NCI-H2081 (cell line): ENCODE measurements at places on chromosomes 16 and 17.
A peak's percentile ranks its signal among the peaks of the same experiment; 100 is the strongest.

- DNase-seq: no peak
Measured at GRCh38 chr16:28823291-28823872, 583 bp downstream of the ATXN2L start.

DNA sequence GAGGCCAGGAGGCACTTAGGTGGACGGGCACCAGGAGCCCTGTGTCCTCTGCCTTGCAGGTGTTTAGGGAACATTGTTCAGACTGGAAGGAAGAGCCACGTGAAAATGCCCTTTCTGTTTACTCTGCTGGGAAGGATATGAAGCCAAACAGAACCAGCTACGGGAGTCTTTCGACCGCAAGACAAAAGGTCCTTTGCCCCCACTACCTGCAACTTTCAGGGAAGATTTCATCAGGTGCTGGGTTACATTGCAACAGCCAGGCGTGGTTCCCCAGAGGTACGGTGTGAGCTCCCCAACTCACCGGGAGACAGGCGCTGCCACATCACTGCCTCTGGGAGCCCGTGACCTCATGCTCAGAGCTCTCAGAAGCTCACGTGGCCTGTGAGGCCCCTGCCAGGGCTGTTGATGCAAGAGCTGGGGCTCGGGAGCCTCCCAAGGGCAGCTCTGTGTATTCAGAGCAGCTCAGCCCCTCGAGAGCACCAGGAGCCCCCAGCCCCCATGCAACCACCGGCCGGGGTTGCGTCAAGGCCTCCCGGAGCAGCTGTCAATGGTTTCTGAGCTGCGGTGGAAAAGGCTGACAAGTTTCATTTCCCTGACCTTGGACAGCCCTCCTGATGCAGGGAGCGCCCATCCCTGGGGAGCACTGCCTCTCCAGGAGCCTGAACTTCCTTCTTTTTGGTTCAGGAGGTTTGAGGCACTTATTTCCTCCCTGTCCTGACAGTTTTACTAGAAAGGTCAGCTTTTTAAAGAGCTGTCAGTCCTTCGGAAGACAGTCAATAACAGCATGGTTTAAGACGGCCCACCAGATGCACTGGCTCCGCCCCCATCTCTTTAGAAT is 42.1 kb downstream of the TBC1D16 start:
- no peak for DNase-seq

DNA sequence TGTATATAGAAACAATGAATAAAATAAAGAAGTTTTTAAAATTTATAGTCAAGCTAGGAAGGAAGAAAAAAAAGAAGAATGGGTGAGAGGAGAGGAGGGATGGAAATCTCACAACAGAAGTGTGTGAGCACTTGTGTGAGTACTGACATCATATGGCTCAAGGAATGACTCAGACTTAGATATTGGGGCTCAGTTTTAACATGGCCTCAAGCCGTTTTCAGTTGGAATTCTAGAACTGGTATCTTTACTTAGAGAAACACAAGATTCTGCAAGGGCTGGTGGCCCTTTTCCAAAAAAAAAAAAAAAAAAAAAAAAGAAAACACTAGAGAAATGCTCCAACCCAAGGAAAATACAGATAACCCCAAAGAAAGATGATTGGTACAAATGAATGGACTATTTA is 55.1 kb downstream of the STXBP4 start:
- no peak for DNase-seq

DNA sequence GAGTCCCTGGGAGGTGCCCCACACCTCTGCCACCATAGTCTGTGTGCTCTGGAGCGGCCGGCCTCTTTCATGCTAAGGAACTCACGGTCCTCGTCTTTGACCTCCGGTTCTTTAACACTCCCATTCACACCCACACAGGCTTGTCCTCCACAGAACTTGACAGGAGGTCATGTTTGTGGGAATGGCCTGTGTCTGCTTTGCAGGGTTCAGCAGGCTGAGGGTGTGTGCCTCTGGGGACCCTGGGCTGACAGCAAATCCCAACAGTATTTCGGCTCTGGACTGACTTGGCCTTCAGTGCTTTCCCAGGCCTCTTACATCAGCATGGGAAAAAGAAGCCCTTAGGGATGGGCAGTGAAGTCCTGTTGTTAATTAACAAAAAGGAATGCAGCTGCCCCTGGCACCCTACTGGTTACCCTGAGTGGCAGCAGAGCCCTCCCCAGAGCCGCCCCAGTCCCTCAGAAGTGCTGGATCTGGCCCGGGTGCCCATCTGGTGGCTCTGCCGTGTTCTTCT is 35.4 kb upstream of the ADORA2B start:
- DNase-seq: no peak

- DNase-seq: peak; percentile 28
Measured at GRCh38 chr16:30996985-30997724, 12.1 kb downstream of the HSD3B7 start.

- no peak for DNase-seq
Measured at GRCh38 chr16:51061328-51061727, 89.7 kb downstream of the SALL1 start.

DNA sequence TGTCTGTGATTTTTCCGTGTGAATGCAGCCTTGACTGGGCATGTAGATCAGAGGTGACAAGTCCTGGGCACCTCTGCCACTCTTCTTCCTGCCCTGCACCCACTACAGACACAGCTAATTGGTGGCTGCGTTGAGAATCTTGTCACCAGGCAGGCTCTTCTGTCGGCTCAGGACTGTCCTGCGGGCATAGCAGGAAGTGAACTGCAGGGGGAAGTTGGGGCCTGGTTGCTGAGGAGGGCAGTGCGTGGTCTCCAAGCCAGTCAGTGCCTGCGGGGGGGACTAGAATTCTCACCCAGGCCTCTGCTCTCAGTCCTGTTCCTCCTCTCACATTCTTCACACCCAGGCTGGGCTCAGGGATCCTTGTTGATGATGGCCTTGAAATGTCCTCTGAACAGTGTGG is 50.5 kb downstream of the JPH3 start:
- no peak for DNase-seq

GRCh38 chr17:68293490-68294195 is 2.3 kb downstream of the ARSG start:
- DNase-seq: no peak

DNA sequence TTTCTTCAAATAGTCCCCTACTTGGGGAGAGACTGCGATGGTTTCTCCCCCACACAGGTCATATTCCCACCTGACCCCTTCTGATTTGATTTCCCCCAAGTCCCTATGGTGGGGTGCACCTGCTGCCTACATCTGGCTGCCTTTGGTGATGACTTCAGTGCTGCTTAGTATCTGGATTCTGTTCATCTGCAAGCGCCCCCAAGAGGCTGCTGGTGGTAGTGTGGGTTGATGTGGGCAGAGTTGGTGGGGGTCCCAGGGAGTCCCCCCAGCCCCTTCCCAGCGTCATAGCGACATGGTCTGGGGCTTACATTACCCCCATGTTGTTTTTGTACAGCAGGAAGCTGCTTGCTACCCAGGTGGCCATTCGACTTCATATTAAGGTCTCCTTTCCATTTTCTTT is 99.2 kb downstream of the NTN1 start:
- DNase-seq: no peak

GRCh38 chr17:81455387-81455786 is 57.2 kb downstream of the ACTG1 start:
- DNase-seq: no peak

GRCh38 chr17:68205808-68206720 is 41.8 kb upstream of the AMZ2 start:
- peak; percentile 48 for DNase-seq

DNA sequence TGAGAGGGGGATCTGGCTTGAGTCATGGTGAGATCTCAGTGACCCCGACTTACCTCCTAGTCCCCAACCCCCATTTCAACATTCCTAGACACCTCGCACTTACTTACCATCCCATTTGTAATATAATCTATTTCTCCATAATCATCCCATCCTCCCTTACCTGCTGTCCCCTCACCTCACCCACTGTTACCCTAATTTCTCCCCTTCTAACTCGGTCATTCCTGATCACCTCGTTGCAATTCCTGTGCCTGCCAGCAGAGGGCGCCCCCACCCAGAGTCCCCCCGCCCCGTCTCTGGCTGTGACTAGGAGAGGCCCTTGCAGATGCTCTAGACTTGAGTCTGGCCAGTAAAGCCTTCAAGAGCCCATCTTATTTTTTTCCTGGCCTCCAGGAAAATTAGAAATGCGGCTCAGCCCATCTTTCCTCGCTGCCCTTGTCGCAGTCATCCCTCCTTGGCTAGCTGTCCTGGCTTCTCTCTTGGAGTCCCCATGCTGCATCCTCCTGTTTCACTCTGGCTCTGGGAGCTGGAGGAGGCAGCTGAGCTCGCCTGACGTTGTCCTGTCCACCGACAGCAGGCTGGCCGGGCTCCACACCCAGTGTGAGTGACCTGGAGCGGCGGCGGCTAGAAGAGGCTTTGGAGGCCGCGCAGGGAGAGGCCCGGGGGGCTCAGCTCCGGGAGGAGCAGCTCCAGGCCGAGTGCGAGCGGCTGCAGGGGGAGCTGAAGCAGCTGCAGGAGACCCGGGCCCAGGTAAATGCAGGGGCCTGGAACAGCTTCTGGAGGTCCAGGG is 5.0 kb downstream of the TBKBP1 start:
- DNase-seq: peak; percentile 30

DNA sequence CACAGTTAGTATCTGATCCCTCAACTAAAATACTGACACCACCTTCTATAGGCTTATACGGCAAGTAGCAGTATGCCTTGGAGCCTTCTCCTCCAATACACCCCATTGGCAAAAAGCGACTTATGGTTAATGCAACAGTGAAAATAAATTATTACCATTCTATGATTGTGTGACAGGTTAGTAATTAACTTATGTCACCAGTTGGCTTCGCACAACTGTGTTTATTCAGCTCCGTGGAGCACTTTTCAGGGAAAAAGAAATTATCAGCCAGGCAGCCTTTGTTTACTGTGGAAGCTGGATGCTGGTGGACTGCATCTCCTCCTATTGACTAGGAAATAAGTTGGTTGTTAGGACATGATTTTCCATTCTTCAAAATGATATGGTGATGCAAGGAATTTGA is 833.8 kb upstream of the RBFOX1 start:
- DNase-seq: no peak

DNA sequence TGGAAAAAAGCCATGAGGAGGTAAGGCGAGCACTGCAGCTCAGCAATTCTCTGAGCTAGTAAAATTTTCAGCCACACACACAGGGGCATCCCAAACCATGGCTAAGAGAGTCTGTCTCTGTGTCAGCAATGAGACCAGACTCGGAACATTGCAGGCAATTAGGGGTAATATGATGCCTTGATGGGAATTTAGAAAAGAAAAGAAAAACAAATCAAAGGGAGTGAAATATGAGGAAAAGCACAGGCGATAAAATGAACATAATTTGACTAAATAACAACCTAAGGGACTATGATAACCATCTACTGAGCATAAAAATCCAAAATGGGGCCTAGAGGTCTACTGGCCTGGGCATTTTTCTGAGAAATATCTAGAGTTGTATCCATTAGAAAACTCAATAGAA is 546.0 kb upstream of the PSMD7 start:
- peak; percentile 5 for DNase-seq

DNA sequence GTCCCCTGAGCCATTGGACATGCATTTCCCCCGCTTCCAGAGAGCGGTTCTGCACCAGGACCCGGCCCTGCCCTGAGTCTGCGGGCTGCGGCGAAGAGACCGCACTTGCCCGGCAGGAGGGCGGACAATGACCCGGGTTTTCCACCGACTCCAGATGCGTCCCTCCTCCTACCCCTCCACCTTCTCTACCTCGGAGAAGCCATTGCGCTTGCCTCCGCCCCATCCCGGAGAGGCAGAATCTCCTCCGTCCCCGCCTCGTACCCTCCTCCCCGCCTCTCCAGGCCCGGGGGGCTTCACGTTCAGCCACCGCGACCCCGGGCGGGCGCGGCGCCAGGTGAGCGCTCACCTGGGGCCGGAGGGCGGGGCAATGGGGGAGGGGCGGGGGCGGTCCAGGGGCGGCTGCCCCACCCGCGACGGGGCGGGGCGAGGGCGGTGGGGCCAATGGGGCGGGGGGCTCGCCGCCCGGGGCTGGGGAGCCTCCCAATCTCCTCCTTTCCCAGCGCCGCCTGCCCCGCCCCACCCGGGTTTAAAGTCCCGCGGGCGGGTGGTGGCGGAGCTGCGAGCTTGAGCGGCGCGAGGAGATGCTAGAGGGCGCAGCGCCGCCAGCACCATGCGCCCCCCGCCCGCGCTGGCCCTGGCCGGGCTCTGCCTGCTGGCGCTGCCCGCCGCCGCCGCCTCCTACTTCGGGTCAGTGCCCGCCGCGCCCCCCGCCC is at the start of gene WNT9B:
WNT9B (plus strand) TSS at position 555 of the 713 bp plus-strand sequence; CDS start at position 611, 56 bp downstream.
- DNase-seq: peak; percentile 64

GRCh38 chr17:13957636-13958035 is 111.7 kb upstream of the COX10 start:
- no peak for DNase-seq

DNA sequence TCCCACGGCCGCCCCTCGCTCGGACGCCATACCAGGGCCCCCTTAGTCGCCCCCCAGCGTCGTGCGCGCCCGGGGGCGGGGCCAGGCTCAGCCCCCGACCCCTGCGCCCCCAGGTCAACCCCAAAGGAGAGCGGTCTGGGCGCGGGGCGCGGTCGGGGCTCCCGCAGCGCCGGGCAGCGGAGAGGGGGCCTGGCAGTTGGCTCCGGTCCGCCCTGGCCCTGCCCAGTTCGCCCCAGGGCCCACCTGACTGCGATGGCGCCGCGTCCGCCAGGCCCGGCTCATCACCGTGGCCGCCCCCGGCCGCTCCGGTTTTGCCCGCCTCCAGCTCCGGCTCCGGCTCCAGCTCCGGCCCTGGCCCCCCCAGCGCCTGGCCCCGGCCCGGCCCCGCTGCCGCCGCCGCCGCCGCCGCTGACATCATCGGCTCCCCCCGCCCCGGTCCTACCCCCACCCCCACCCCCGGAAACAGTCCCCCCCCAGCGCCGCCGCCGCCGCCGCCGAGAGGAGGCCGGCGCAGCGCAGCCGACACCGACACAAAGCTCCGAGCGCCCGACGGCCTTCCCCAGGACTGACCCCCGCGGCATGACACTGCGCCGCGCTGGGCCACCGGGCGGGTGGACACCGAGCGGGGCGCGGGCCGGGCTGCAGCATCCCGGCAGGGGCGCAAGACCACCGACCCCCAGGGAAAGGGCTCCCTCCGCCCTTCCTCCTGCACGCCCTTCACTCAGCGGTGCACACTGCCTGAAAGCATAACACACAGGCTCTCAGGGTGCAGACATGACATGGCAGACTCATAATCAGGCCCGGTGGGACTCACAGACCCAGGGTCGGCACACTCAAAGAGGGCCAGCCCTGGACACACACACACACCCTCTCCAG is at the start of gene ZBTB4:
ZBTB4 (minus strand) TSS at position 419 of the 876 bp plus-strand sequence. CDS start 12,830 bp downstream, outside the sequence.
- DNase-seq: peak; percentile 10

- DNase-seq: no peak
Measured at GRCh38 chr17:34447406-34447805, 84.4 kb upstream of the CCL1 start.
